ENCODE measurements at places on chromosomes 1 and 21. TPM values are rescaled to one million over a fixed set of nuclear protein-coding genes. Genes with fewer than 3 reads are reported as not detected.
A peak's percentile ranks its signal among the peaks of the same experiment; 100 is the strongest.

- no peak for DNase-seq
Measured at GRCh38 chr1:20657024-20657423, 4.1 kb downstream of the DDOST start.

DNA sequence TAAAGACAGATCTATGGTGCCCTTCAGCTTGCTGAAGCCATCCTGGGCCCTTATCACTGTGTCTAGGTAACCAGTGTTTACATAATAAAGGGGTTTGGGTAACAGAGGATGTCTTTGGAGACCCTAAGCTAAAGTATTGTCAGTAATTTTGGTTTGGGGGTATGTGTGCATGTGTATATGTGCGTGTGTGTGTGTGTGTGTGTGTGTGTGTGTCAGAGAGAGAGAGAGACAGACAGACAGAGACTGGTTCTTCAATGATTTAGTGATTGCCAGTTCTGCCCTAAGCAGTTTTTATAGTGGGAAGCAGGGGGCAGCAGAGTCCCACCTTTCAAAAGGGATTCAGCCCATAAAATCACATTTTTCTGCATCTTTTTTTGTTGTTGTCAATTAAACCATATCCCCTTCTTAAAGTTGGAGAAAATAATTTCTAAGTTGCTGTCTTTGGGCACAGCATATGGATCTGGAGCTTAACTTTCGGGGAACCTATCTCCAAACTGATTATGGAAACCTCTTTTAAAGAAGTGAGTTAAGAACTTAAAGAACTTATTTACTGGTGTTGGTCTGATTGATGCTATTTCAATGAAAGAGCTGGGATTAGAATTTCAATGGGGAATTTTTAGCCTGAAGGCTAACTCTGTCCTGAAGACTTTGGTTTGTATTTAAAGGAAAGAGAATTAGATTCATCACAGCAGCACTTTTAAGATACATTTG lies 51.1 kb downstream of the ZNF326 start:
- DNase-seq = peak; percentile 37

GRCh38 chr1:182050481-182051448 lies 10.7 kb downstream of the ZNF648 start:
- no peak for DNase-seq

DNA sequence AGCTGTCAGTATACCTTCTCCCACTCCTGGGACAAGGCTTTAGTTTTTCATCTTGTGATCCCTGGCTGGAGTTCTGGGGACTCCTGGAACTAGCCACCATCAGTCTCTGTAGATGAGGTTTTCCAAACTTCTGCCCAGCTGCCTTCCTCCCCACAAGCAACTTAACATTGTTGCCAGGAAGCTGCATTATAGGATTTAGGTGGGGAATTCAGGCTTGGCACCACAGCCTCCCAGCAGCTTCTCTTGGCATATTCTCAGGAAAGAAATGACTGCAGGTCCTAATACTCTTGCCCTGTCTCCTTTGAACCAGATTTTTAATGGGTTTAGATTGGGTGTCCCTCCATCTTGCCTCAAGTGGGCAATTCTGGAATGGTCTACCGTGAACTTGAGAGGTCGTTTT lies 18.6 kb upstream of the KCNQ4 start:
- no peak for DNase-seq

GRCh38 chr1:18957136-18957521 lies 653 bp upstream of the IFFO2 start:
- DNase-seq = no peak

DNA sequence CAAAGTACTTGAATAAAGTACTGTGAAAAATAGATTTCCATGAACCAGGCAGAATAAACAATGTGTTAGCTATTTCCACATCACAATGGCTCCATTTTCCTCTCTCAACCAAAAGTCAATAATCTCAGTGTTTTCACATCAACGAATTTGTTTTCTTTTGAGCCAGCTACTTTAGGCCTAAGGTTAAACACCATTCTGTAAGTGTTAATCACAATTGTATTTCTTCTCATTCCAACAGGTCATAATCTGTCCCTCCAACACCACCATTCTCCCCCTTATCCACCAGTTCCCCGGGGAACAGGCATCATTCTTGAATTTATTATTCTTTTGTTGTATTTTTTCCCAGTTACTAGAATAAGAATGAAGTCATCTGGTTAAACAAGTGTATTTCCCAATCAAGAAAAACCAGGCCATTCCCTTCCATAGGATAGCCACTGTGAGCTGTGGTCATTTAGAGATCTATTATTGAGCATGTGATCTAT lies 66.2 kb upstream of the PALMD start:
- no peak for DNase-seq

The TRIM17 gene
- 4.5 TPM for total RNA-seq

DNA sequence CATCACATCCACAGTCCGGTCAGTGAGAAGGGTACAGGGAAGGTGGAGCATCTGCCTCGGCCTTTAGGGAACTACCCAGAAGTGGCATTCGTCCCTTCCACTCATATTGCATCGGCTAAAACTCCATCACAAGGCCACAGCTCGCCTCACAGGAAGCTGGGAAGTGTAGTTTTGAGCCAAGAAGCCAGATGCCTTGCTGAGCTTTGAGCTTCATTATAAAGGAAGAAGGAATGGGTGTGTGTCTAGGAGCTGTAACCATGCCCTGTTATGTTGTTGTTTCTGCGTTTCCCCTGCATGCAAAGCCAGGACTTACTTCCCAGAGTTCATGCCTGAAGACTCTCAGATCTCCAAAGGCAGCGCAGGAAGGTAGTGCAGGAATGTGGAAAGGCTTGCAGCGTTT lies 61.1 kb downstream of the OPTC start:
- DNase-seq = no peak

DNA sequence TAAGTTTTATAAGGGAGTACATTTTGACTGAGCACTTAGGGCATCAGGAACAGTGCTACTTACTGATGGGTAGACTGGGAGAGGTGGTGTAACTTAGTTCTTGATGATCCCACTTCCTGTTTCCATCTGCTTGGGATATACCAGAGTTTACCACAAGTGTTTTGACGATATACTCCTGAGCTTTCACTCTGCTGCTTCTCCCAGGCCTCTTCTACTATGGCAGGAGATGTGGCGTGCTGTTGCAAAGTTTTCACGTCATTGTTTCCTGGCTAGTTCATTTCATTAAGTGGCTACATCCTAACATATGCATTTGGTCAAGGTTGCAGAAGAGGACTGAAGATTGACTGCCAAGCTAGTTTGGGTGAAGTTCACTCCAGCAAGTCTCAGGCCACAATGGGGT lies 41.3 kb upstream of the LAMC2 start:
- DNase-seq = no peak

- DNase-seq = no peak
Measured at GRCh38 chr1:78664763-78665162, 15.1 kb downstream of the IFI44 start.

GRCh38 chr1:89425056-89425455 lies 61.2 kb downstream of the GBP6 start:
- DNase-seq = no peak

DNA sequence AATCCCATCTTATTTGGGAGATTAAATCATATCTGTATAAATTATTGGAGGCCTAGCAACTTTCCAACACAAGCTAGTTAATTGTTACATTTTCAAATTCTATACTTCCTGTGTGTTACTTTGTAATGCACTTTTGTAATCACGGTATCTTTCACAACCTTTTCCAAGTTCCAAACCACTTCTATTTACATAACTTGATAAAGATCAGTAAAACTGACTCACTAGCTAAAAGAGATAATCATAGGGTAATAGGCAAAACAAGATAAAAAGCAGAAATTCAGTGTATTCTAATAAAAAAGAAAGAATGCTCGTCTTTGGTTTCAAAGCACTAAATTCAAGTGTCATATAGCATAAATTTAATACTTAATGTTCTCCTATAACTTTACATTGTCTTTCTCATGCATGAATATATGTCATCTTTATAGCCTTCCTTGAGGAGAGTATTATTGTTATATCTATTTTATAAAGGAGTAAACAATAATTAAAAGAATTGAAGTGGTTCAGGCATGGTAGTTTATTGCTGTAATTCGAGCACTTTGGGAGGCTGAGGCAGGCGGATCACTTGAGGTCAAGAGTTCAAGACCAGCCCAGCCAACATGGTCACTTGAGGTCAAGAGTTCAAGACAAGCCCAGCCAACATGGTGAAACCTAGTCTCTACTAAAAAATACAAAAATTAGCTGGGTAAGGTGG lies 66.4 kb downstream of the RGS13 start:
- peak; percentile 31 for DNase-seq

DNA sequence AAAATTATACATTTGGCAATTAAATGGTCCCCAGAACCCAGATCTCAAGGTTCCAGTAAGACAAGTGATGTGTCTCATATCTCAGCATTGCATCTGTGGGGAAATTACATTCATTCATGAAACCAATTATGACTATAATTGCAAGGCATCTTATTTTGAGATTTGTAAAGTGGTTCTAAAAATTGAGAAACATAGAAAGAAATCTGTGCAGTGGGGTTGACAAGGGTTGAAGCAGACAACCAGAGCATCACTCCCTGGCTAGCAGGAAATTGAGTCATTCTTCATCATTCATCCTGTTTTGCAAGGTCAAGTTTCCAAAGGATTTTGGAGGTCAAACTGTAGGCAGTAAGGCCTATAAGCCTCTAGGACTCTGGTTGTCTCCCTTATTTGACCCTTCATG lies 25.1 kb upstream of the MROH9 start:
- DNase-seq = no peak

The BEND5 gene
- total RNA-seq = 0.57 TPM

DNA sequence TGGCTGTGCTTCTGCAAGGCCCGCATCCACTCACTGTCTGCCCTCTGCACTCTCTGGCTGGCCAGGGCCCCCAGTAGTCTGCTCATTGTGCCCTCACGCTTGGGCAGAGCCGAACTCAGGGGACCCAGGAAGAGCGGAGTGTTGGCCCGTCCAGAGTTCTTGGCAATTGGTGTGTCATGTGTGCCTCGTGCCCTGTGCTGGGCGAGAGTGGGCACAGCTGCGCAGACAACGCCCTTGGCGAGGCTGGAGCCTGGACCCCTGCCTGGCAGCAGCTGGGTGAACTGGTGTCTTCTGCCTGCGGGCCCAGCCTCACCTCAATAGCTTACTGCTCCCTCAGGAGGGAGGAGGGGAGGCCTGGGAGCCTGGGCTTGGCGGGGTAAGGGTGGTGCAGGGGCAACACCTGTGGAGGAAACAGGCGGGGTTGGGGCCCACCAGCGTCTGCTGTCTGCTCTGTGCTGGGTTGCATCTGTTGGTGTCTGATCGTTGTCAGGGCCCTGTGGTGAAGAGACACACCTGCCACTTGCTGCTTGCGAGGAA lies 2.1 kb downstream of the GUK1 start:
- DNase-seq = no peak

DNA sequence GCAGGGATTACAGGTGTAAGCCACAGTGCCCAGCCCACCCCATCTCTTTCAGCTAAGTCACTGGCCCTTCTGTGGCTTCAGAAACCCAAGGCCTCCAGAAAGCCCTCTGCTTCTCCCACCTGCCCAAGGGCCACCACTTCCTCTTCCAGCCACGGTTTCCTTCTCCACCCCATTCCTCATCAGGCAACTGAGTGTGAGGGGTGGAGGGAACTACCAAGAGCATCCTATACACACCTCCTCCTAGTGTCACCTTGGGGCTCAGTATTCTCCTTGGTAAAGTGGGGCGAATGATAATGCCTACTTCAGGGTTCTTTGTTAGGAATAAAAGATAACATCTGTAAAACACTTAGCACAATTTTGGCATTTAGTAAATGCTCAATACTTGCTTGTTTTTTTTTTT lies 30.0 kb downstream of the KNCN start:
- no peak for DNase-seq

DNA sequence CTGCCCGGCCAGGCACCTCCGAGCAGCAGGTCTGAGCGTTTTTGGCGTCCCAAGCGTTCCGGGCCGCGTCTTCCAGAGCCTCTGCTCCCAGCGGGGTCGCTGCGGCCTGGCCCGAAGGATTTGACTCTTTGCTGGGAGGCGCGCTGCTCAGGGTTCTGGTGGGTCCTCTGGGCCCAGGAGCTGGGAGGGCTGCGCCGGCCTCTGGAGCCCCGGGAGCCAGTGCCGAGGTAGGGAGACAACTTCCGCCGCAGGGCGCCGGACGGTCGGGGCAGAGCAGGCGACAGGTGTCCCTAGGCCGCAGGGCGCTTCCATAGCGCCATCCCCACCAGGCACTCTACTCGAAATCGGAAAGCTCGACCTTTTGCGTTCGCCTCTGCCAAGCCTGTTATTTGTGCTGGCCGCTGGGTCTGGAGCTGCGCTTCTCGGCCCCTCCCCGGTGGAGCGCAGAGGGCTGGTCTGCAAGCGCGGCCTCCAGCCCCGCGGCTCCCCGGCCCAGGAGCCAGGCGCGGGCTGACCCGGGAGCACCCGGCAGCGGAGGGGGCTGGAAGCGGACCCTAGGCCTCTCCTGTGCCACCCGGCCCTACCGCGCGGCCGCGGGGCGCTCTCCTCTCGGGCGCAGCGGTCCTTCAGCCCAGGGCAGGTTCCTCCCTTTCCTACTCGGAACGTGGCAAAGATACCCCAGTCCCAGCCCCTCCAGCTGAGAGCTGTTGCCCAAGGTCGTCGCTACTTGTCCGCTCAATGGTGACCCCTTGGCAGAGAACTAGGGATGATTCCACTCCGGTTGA lies 2.2 kb downstream of the SIM2 start:
- DNase-seq = peak; percentile 31

GRCh38 chr1:83735526-83735925 lies 263.4 kb downstream of the TTLL7 start:
- no peak for DNase-seq

DNA sequence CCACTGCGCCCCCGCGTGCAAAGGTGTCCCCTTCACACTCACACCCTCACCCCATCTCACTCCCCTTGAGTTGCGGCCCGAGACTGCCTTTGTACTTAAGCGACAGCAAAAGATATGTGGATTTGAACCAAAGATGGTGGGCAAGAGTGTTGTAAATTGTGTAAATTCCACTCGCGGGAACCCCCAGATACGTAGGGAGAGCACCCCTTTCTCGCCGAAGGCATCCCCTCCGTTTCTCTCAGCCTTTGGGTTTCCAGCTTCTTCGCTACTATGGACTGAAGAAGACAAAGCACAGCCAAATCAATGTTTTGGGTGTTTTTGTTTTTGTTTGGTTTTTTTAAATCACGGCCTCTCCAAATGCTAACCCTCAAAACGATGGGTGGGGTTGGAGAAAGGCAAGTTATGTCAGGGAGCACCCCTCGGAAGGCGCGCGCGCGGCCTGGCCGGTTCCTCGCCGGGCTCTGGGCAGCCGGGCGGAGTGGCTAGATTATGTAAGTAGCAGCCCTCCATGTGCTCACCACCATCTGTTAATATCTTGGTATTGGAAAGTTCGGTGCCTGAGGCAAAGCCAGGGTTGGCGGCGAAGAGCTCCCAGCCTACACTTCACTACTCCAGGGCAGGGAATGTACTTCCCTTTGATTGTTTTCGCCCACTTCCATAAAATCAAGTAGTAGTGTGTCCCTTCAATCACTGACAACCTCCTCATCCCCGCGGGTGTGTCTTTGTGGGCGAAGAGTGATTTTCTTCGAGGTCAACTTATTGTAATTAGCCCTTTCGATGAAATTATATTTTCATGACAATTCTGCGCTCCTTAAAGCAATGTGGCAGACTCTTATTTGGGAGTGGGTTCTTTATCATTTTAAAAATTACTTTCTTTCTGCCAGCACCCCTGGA lies 4.0 kb upstream of the PROX1 start:
- no peak for DNase-seq
